PC-9 (cell line): ENCODE measurements at places on chromosomes 7 and 10.

DNA sequence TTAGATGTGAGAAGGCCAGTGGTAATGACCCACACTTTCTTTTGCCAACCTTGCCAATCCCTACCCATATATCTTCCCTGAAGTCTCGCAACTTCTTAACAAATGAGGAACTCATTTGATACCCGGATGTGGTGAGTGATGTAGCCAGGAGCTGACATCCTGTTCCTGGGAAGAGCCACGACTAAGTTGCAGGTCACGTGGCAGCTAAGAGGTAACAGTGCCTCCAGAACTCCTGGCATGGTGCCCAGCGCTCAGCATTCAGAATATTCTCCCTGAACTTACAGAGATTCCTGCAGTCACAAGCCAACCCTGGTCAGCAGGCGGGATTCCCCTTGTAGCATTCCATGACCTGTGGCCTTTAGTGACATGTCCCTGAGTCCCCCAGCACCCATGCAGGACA is 282.5 kb downstream of the GALNT17 start:
- no peak for DNase-seq

DNA sequence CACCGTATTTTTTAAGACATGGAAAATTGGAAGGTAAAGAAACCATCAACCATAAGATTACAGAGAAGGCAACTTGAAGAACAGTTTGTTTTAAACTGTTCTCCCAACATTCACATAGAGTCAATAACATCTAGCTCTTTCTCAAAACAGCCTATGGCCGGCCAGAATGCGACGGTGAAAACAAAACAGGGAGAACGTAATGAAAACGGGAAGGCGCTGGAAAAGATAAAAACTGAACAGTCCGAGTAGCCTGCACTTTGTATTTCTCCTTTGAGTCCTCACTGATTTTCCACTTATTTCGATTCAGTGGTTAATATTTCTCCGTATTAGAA is 637 bp downstream of the MICU1 start:
- DNase-seq: no peak

GRCh38 chr10:18231480-18231879 is 91.3 kb downstream of the CACNB2 start:
- no peak for DNase-seq

DNA sequence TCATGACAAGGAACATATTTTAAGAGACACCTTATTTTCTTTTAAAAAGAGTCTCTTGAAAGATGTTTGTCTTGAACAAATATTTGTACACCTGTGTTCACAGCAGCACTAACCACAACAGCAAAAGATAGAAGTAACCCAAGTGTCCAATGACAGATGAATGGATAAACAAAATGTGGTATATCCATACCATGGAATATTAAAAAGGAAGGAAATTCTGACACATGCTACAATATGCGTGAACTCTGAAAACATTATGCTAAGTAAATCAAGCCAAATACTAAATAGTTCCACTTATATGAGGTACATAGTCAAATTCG is 17.8 kb downstream of the SGMS1 start:
- DNase-seq: peak; percentile 57

- DNase-seq: no peak
Observed at GRCh38 chr10:101646364-101646763, 48.6 kb downstream of the FBXW4 start.

DNA sequence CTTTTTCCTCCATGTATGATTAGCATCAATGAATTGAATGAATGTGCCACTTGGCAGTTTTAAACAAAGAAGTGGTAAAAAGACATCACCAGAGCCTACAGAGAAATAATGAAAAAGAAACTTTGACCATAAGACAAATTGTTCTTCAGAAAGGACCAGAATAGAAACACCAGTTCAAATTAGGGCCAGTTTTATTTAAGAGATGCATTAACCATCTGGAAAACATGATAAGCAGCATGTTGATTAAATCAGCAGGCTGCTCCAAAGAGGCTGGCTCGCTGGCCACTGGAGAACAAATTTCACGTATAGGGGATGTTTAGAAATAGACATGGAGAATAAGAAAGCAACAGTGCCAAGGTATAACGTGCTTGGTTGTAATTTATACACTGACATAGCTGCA is 242.3 kb upstream of the AOAH start:
- no peak for DNase-seq

- no peak for DNase-seq
Observed at GRCh38 chr7:43535031-43535451, 47.9 kb upstream of the STK17A start.

DNA sequence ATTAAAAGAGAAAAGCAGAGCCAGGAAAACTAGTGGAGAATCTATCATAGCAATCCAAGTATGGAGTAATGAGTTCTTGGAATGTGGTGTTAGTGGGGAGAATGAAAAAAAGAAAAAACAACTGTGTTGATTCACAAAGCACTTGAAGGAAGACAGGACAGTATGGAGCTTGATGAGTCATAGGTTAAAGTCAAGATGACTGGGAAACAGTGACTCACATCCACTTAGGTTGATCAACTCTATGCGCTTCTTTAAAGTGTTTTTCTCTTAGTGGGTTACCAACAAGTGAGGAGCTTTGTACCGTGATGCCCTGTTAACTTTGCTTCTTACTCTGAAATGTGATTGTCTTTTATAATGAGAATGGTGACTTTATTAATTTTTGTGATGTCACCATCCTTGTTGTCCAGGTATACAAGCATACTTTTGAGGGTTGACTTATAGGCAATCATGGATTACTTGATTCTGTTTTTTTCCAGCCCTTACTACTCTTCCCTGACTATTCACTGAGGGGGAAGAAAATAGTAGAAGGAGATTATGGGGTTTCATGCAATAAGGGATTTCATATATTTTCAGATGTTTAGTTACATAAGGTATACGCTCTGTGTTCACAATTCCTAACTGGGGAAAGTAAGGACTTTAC is 32.1 kb upstream of the MDFIC start:
- peak; percentile 10 for DNase-seq
